ENCODE measurements at places on chromosomes 11 and 22.

DNA sequence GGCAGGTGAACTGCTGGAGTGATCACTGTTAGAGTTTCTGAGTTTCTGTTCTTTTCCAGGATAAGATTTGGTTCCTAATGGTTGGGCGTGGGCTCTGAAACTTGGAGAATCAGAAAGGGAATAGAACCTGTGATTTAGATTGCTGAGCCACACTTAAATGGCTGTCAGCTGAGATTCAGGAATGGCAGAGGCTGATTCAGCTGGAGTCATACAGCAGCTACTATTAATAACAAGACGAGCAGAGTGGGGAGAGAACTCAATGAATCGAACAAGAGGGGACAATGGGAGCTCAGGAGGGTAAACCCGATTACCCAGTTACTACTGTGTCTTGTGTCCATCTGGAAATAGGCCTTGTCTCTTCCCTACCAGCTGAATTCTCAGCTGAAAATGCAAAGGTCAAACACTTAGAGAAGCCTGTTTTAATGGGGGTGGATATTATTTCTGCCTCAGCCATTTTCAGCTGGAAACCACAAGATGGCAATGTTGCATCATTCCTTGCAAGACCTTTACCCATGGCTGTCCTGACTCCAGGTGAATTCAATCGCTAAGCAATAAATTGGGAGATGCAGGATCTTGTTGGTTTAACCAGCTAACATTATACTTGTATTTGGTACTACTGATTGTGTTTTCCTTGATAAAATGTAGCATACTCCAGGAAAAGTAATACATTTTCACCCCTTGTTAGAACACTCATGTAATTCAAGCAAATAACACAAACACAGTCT lies 104.5 kb upstream of the RAG2 start:
- no peak for DNase-seq

GRCh38 chr22:43446037-43446803 lies 34.4 kb downstream of the MPPED1 start:
- no peak for DNase-seq

DNA sequence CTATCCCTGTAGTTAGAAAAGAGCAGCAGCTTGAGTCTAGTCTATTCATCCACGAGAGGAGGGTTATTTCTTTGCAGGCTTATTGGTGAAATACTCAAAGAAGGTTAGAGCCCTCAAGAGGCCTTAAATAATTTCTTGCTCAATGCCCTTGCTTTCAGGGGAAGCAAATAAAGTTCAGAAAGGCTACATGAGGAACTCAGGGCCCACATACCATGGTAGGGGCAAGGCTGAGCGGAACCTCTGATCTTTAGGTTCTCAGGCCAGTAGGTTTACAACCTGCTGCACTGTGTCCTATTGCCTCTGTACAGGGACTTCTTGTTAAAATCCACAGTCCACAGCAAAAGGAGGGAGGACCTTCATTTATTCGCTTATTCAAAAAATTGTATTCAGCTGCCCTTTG lies 101.7 kb downstream of the ADAMTS15 start:
- no peak for DNase-seq

- no peak for DNase-seq
These were observed 46.0 kb downstream of the STIM1 start for GRCh38 chr11:3901249-3902025.

DNA sequence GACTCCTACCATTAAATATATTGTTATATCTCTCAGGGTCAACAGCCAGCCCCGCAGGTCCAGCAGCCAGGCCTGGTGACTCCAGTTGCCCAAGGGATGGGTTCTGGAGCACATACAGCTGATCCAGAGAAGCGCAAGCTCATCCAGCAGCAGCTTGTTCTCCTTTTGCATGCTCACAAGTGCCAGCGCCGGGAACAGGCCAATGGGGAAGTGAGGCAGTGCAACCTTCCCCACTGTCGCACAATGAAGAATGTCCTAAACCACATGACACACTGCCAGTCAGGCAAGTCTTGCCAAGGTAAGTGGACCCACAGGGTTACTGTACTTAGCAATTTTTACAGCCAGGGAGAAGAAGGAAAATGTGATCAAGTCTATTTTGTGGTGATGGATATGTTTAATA lies 35.1 kb downstream of the EP300 start:
- DNase-seq: no peak

GRCh38 chr22:45164270-45165088 lies 754 bp downstream of the NUP50 start:
- DNase-seq: peak; percentile 38

DNA sequence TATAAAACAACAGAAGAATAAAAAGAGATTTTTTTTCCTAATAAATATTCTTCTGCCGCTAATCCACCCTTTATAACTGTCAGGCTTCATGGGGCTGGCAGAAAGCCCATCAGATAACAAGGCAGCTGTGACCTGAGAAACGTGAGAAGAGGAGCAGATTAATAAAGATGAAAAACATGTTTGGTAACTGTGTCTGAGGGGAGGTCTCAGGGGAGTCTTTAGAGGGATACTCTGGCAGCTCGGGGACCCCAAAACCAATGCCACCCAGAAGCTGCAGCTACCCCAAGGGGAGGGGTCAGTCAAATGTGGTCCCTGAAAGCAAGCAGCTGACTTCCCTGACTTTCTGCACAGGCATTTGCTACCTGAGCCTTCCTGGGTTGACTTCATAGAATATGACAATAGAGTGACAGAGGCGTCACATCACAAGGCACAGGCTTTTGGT lies 48.4 kb upstream of the POU2AF1 start:
- no peak for DNase-seq

DNA sequence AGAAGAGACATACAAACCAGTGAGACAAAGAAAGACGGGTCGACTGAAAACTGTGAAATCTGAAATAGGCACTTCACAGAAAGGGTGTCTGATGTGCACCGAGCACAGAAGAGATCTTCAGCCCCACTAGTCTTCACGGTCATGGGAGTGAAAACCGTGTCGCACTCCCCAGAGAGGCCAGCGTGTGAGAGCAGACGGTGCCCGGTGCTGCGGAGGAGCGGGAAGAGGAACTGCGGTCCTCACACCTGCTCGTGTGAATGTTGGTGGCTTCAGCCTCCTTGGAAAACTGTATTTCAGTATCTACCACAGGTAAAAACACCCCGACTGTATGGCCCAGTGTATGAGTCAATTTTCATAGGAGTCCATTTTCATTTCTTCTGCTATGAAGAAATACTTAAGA lies 382.9 kb downstream of the BRD1 start:
- DNase-seq: no peak

GRCh38 chr11:124761301-124762104 lies 587 bp downstream of the ESAM start:
- DNase-seq: no peak

DNA sequence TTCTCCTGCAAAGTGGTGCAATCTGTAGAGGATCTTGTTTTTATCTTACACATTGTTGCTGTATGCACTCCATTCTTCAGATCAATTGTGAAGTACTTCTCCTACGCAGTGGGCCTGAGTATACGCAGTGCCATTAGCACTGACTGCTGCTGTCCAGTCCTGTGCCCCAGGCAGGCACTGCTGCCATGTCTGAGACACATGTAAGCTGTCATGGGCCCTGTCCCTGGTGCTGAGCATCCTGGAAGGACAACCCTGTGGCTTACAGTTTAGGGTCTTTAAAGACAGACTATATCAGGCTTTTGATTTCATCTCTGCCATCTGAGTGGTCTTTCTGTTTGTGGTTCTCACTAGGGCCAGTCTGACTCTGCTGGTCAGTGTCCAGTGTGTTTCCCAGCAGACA lies 44.8 kb upstream of the PTPN5 start:
- no peak for DNase-seq

DNA sequence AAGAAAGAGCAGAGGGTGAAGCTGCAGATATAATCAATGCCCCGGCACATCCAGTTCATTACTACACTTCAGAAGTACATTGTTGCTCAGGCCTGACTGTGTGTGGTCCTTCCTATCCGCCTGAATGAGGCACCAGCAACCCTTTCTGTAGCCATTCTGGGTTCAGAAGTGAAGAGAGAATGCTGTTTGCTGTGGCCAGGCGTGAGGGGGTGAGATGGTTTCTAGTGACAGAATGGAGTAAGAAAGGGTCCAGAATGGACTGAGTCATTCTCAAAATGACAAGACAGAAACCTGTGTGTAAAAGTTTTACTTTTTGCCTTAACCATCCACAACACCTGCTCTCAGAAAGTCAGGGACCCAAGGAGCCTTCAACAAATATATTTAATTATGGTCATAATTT lies 334.8 kb downstream of the GUCY1A2 start:
- no peak for DNase-seq

DNA sequence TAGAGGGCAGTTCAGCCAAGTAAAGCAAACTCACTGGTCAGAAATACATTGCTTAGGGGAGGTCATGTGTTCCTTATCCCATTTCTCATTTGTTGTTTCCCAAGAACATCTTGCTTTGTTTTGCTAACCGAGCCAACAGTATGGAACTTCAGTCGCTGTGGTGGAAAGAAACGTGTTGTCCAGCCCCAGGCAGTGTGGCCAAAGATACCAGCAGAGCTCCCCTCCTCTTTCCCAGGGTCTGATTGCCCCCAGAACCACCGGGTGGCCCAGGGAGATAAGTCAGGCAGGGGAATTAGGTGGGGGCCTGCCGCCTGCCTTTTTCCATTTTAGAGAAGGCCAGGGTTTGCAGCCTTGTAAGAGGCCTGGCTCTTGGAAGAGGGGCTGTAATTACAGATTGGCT lies 98.7 kb upstream of the CRYBB3 start:
- no peak for DNase-seq

DNA sequence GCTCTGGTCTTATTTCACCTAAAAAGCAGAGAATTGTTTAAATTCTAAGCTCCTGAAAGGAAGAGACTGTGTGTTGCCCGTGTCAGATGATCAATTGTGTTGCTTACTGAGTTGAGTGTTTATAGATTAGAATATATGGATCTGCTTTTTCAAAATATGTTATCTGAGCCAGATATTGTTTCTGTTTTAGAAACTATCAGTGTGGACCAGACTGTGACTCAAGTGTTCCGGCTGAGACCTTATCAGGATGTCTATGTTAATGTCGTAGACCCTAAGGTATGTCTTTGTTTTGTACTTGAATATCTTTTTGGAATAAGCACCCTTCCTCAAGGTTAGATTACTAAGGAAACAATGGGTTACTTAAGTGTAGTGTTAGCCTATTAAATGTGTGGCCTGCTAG lies 11.0 kb downstream of the DEPDC5 start:
- DNase-seq: no peak

- no peak for DNase-seq
These were observed 9.8 kb downstream of the TOP3B start for GRCh38 chr22:21972806-21973205.

DNA sequence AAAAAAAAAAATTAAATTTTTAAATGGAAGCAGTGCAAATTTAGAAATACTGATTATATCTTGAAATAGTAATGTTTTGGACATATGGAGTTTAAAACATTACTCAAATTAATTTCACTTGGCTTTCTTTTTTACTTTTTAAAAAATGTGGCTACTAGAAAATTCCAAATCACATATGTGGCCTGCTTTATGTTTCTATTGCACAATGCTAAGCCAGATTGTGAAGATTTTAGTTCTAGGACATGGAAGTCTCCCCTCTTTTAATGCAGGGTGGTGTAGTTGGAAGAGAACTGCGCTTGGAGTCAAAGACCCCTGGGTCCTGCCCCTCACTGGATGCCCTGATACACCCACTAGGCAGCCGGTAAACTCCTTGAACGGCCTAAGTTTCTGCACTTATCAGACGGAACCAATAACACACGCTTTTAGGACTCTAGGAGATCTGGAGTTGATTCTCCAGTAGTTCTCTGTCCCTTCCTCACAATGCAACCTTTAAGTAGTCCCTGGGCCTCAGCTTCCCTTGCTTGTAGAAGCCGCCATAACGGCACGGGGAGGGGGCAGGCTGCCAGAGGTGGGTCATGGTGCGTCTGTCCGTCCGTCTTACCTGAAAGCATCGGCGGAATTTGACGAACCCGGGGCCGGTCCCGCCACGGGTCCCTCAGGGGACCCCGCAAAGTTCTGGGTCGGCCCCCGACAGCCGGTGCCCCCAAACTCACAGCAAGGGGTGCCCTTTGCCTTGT lies 505 bp downstream of the FAM227A start:
- no peak for DNase-seq

DNA sequence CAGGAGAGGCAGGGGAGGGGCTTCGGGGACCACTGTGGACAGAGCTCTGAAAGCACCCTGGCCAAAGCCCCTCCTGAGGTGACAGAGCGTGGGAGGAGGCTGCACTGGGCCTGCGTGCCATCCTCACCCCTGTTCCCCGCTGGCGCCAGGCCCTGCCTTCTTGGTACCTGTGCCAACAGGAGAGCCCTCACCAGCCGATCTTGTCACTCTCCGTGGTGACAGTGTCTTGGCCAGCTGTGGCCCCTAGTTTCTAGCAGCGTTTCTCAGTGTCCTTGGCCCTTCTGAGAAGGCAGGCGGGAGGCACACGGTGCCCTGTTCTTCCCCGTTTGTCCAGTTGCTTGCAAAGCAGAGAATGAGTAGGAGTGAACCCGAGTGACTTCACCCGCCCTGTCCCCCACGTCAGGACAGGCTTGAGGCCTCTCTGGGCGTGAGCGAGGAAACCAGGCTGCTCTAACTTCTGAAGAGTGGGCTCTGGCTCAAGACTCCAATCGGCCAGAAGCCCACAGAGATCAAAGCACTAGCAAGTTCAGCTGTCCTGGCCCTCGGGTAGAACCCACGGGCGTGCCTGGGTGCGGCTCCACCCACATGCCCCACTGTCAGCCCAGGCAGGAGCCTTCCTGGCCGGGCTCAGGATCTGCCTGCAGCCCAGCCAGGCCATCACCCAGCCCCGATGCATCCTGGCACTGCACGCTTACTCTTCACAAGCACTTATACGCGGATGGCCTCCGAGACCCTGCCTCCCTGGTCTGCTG lies 60.2 kb upstream of the EMID1 start:
- no peak for DNase-seq
